AG09319 (cell line): ENCODE measurements at places on chromosomes 7 and 10.
A peak's percentile ranks its signal among the peaks of the same experiment; 100 is the strongest.

DNA sequence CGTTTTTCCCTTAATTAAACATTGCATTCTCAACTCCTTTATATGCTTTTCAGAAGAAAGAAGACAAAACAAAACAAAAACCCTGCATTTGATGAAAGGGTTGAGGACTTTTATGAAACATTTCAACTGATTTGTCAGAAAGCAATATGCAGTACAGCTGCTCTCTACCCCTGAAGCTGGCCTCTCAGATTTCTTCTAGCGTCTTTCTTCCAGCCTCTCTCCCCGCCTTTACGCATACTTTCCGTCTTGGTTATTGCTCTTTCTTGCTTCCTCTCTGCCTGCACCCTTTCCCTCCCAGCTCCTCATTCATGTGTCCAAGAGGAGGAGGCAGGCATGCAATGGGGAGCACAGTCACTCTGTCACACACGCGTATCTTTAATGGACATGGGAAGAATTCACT, 91.0 kb upstream of the COL1A2 start:
- DNase-seq: no peak

DNA sequence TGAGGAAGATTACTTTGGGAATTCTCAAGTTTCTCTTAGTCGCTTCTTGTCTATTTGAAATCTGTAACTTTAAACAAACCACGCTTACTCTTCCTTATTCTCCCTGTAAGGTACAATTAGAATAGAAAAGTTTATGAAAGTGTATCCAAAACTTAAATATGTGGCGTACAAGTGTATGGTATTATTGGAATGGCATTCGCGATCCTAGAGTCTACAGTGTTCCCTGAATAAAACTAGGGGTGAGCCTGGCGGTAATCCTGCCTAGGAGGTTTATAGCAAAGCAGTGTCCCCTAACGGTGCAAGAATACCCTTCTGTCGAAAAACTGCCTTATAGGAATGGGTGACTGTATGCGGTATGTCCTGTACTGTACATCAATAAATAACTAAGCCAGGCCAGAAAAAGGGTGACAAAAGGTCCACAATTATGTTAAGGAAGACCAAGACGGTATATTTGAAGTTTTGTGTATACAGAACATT, 1.2 kb downstream of the TASOR2 start:
- no peak for DNase-seq

GRCh38 chr10:125091891-125092290, 68.5 kb downstream of the CTBP2 start:
- DNase-seq: no peak

- no peak for DNase-seq
Observed at GRCh38 chr7:16609842-16610450, 35.6 kb downstream of the ANKMY2 start.

DNA sequence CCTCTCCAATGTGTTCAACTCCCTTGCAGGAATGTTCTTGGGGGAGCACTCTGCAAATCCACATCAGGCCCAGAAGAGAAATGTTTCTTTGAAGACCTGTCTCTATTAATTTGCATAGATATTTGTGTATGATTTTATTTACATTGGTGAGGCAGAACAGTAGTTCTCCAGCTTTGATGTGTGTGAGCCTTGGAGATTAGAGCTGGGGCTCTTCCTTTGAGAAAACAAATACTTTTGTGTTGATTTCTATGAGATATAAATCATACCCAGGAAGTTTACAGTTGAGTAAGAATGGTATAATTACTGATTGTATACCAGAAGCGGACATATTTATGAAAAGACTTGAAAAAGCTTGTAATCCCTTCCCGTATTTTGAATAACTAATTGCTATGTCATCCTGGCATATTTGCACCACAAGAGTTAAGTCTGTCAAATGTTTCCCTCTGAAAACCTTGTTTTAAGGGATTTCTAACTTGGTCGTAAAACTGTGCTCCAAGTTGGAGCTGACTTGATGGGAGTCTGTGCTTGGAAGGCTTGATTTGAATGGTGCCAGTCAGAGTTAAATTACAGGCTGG, 468.5 kb downstream of the LRMDA start:
- no peak for DNase-seq

GRCh38 chr10:22427890-22428571, 82.7 kb downstream of the SPAG6 start:
- DNase-seq: peak; percentile 88

GRCh38 chr10:48460182-48460581, 144.7 kb downstream of the ARHGAP22 start:
- DNase-seq: no peak

DNA sequence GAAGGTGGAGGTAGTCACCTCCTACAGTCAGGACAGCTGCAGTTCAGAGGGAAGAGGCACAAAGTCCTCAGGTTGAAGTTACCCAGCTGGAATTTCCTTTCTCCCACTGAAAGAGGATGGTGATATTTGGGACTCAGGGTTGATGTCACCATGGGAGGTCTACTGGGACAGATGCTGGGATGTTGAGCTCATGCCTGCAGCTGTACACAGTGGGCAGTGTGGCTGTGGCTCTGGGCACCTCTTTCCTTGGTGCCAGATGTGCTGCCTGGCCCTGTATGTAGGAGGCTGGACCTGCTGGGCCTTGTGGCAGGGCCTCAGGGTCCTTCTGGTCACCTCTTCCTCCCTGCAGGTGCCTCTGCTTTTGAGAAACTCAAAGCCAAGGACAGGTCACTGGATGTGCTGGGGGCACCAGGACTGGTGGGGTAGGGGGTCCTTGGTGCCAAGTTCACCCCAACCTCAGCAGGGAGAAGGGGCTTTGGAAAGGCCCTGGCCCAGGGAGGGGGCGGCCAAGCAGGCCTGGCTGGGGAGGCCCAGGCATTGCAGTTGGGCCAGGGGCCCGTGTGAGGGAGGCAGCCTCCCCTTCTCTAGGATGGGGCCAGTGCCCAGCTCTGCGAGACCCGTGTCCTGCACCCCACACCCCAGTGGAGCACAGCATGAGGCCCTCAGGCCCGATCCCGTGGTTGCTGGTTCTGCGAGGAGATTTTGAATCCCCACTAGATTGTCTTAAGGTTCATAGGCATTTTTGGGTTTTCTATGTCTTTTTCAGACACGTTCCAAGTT, 103.1 kb downstream of the BMS1 start:
- no peak for DNase-seq

- DNase-seq: no peak
Observed at GRCh38 chr7:92827464-92828120, 8.8 kb downstream of the CDK6 start.

DNA sequence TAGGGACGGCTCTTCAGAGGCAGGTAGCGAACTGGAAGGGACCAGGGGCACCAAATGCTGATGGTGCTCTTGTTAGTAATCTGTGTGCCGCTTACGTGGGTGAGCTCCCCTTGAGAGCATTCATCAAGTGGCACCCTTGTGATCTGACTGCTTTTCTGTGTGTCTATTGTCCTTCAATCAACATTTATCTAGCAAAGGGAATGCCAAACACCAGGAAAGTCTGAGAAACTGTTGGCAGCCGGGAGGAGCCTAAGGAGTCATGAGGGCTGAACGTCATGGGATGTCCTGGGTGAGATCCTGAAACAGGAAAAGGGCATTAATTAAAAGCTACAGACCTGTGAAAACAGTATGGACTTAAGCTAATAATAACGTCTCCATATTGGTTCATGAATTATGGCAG, 733.1 kb downstream of the TYW1 start:
- DNase-seq: no peak

- DNase-seq: no peak
Observed at GRCh38 chr10:57513637-57514036, 754.1 kb downstream of the IPMK start.

DNA sequence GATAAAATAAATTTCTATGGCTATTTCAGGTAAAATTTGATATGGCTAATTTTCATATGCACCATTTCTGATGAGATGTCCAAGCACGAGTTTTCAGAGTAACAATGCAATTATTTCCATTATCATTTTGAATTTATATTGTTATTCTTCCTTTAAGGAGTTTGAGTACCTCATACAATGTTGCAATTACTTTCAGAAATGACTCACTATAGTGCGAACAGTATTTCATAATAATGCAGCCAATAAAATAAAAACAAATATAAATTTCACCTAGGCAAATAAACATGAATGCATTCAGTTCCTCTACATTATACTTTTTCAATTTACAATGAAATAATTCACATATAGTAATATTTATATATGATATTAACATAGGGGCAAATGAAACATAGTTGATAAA, 78.8 kb upstream of the LRRN3 start:
- DNase-seq: no peak
